ENCODE measurements at places on chromosomes 7 and 10. TPM values are rescaled to one million over a fixed set of nuclear protein-coding genes. Genes with fewer than 3 reads are reported as not detected.

DNA sequence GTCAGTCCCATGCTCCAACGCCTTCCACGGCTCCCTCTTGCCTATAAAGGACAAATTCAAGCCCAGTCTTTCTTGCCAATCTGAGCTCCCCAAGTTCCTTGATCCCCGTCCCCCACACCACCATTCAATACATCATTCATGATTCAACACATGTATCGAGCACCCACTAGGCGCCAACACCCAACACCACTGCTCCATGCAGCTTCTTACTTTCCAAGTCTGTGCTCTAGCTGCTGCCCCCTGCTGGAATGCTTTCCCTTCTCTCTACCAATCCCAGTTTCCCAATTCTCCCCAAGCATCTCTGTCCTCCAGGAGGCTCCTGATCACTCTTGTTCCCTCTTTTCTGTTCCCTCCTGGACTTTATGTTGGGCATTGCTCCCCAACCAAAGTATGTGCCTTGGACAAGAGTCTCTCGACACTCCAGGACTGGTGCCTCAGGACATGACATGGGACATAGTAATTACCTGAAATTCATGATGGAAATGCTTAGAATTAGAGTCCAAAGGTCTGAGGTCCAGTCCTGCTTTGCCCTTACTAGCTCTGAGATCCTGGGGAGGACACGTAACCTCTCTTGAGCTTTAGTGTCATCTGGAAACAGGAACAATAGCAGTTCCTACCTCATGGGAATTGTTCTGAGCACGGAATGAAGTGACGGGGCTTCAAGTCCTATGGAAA, 172.7 kb downstream of the NEURL1 start:
- no peak for DNase-seq

- no peak for DNase-seq
Measured at GRCh38 chr7:124908259-124908658, 21.4 kb downstream of the POT1 start.

GRCh38 chr10:111944331-111944730, 239.2 kb downstream of the GPAM start:
- no peak for DNase-seq

- DNase-seq, result no peak
Measured at GRCh38 chr7:138276891-138277290, 183.2 kb upstream of the TRIM24 start.

GRCh38 chr10:19817231-19817933, 1.1 kb downstream of the PLXDC2 start:
- no peak for DNase-seq

Gene TRPV6
- 8.4 TPM for polyA plus RNA-seq

- no peak for DNase-seq
Measured at GRCh38 chr7:150311146-150311545, 12.0 kb upstream of the LRRC61 start.

GRCh38 chr10:86199041-86199440, 167.6 kb downstream of the GRID1 start:
- no peak for DNase-seq

Gene HGF
- 1.9 TPM for polyA plus RNA-seq

Gene MCM10
- polyA plus RNA-seq, result 11.8 TPM

Gene KCNK18
- not detected for polyA plus RNA-seq

- no peak for DNase-seq
Measured at GRCh38 chr10:83372646-83373045, 766.7 kb upstream of the GHITM start.

DNA sequence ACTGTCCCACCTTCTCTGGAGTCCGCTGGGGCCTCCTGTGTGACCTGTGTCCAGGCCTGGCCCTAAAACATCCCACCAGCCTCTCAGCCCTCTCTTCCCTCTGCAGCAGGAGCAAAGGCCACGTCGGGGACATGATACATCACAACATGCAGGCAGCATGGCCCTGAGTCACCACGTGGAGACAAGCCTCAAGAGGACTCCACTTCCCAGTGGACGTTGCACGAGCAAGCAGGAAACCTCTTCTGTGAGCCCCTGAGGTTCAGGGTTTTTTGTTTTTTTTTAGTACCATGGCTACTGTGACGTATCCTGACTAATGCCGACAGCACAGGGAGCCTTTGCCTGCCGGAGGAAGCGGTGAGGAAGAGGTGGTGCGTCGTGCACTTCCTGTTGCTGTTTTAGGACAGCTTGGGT, 165.9 kb downstream of the DNAJB6 start:
- no peak for DNase-seq

Gene ZNF438
- 7.6 TPM for polyA plus RNA-seq

Gene LIPM
- polyA plus RNA-seq, result 0.13 TPM

Gene NAT16
- polyA plus RNA-seq, result not detected

- DNase-seq, result no peak
Measured at GRCh38 chr7:83117466-83117865, 45.2 kb downstream of the PCLO start.

GRCh38 chr7:32887395-32887794, 4.2 kb downstream of the KBTBD2 start:
- no peak for DNase-seq

DNA sequence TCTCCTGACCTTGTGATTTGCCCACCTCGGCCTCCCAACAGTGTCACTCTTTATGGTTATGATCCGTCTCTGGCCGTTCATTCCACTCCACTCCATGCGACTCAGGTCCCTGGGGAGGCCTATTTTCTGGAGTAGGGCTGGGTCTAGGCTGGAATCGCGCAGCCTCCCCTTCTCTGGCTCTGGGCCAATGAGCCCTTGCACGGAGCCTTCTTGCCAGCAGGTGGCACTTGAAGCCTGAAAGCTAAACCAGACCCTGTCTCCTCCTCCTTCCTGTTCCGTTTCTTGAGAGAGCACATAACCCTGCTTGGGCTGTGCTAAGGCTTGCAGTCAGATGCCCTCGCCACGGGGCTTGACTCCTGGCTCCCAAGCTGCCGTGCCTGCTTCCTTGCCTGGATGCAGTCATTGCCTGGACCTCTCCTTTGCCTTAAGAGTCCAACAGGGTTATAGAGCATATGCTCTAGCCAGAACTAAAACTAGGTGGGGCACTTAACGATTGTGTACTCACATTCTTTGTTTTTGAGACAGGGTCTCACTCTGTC, 9.6 kb upstream of the DNAJB12 start:
- peak; percentile 75 for DNase-seq
